ENCODE measurements at places on chromosomes 11 and 22. TPM values are rescaled to one million over a fixed set of nuclear protein-coding genes. Genes with fewer than 3 reads are reported as not detected.
A peak's percentile ranks its signal among the peaks of the same experiment; 100 is the strongest.

DNA sequence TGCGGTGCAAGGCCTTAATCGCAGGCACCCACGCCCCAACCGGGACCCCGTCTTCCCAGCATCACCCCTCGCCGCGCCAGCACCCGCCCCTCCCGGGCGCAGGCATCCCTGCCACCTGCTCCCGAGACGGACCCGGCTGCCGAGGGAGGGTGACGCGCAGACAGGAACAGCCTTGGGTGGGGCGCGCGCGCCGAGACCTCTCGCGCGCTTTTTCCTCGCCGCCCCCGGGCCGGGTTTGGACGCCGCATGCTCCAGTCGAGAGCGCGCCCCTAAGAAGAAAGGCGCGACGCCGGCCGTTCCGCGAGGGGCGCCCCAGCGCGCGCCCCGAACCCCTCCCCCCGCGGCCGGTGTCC lies 504 bp downstream of the CFL1 start:
- H3K27ac ChIP-seq: peak overlapping the region; percentile 95
- DNase-seq: peak; percentile 71
- no peaks in the 10 kb centered on the region for H3K27me3 ChIP-seq
- peaks cover 43% of the 10 kb centered on the region for H3K36me3 ChIP-seq
- peaks cover 73% of the 10 kb centered on the region for H3K4me1 ChIP-seq

Gene PACSIN3
- not detected for total RNA-seq

GRCh38 chr22:44573451-44573850 lies 75.4 kb upstream of the RTL6 start:
- no peak overlapping the region for H3K4me3 ChIP-seq
- no peaks in the 10 kb centered on the region for H3K4me1 ChIP-seq
- DNase-seq: no peak
- H3K27ac ChIP-seq: no peak overlapping the region

Gene NPTXR
- total RNA-seq: 1.3 TPM

DNA sequence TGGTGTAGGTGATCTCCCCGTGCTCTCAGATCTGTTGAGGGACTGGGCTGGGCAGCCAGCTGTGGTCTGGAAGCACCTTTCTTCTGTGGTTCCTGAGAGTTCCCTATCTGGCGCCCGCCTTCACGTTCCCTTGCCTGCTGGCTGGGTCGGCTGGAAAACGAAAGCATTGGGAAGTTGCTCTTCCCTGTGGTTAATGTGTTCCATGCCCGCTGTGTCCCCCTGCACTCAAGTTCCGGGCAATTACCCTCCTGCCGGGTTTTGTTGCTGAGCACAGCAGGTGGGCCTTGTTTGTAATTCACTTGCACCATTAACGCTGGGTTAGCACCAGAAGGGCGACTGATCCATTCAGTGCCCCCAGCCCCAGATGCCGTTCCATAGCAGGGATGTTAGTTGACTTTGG lies 134.1 kb downstream of the GRIK4 start:
- DNase-seq: no peak
- H3K4me3 ChIP-seq: no peak overlapping the region
- no peaks in the 10 kb centered on the region for H3K36me3 ChIP-seq
- H3K27me3 ChIP-seq: peaks cover 3% of the 10 kb centered on the region

DNA sequence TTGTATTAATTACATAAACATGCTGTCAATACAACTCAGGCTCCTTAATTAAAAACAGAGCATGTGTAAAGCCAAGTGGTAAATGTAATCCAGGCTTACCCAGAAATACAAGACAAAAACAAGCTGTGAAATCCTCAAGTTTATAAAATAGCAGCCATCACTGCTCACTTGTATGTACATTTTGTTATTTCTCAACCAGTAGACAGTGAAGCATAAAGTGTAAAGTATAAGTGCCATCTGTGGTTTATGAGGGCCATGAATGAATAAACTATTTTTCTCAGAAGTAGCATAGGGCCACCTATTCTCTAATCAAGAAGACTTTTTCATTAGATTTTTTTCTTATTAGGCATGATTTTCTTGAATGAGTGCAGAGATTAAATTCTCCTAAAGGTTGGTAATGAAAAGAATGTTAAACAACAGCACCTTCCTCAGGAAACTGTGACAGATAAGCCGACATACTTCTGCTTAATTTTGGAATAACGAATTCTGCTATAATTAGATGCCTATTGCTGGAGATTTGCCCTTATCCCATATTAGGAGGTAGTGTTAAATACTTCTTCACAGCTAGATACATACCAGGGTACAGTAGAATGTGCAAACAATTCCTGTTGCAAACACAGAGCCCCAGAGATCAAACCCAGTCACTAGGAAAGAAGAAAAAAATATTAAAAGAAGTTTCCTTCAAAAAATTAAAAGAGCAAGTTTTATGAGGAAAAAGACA lies 13.0 kb downstream of the SLC5A12 start:
- no peaks in the 10 kb centered on the region for H3K27me3 ChIP-seq
- no peak overlapping the region for H3K27ac ChIP-seq
- no peak for DNase-seq

GRCh38 chr11:36617543-36618362 lies 19.7 kb upstream of the RAG2 start:
- no peak overlapping the region for H3K4me3 ChIP-seq
- H3K36me3 ChIP-seq: no peaks in the 10 kb centered on the region
- H3K4me1 ChIP-seq: no peaks in the 10 kb centered on the region
- no peaks in the 10 kb centered on the region for H3K27me3 ChIP-seq

Gene SMTNL1
- not detected for total RNA-seq

- H3K36me3 ChIP-seq: no peaks in the 10 kb centered on the region
- H3K4me1 ChIP-seq: no peaks in the 10 kb centered on the region
- DNase-seq: no peak
- H3K27ac ChIP-seq: no peak overlapping the region
Observed at GRCh38 chr11:10651656-10652361, 41.7 kb downstream of the IRAG1 start.

Gene BAIAP2L2
- 1.2 TPM for total RNA-seq

DNA sequence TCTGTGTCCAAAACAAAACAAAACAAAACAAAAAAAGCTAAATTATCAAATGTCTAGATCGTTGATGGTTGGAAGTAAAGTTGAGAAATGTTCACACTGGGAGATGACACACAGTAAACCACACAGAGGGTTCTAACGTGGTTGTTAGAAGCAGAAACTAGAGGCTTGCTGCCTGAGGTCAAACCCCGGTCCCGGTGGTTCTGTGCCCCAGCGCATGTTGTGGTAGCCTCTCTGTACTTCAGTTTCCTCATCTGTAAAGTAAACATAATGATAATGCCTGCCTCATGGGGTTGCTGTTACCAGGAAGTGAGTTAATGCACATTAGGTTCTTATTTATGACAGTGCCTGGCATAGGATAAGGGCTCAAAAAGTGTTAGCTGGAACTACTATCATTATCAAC lies 33.4 kb downstream of the PPARA start:
- H3K27ac ChIP-seq: no peak overlapping the region
- peaks cover 4% of the 10 kb centered on the region for H3K36me3 ChIP-seq
- H3K4me3 ChIP-seq: no peak overlapping the region
- H3K4me1 ChIP-seq: no peaks in the 10 kb centered on the region
- H3K27me3 ChIP-seq: no peaks in the 10 kb centered on the region

Gene SYT13
- total RNA-seq: not detected

Gene ZBTB16
- 8.5 TPM for total RNA-seq

Gene GLB1L3
- 2.0 TPM for total RNA-seq

Gene CRYBA4
- not detected for total RNA-seq

DNA sequence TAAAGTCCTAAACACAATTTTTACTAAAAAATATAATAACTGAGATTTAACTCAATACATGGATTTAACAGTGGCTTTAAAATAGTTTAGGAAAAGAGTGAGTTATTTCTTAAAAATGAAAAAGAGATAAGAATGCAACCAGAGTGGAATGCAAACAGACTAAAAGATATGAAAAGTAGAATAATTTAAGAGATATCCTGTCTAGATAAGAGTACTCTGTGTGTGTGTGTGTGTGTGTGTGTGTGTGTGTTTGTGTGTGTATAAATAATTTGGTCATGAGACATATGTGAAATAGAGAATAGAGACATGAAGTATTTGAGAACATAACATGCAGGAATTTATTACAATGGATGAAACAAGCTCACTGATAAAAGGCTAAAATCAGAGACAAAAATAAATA lies 986.9 kb upstream of the CHORDC1 start:
- DNase-seq: no peak
- no peaks in the 10 kb centered on the region for H3K27me3 ChIP-seq
- no peaks in the 10 kb centered on the region for H3K36me3 ChIP-seq
- H3K4me1 ChIP-seq: no peaks in the 10 kb centered on the region
- no peak overlapping the region for H3K27ac ChIP-seq

GRCh38 chr11:32318071-32319055 lies 117.0 kb downstream of the WT1 start:
- no peaks in the 10 kb centered on the region for H3K4me1 ChIP-seq
- no peak overlapping the region for H3K4me3 ChIP-seq
- no peaks in the 10 kb centered on the region for H3K27me3 ChIP-seq
- no peak overlapping the region for H3K27ac ChIP-seq

Data from CD4-positive, CD25-positive, alpha-beta regulatory T cell (primary cell).